Activated CD8-positive, alpha-beta memory T cell treated with anti-CD3 and anti-CD28 coated beads for 1 hour (primary cell): ENCODE measurements at places on chromosomes 2 and 18.

DNA sequence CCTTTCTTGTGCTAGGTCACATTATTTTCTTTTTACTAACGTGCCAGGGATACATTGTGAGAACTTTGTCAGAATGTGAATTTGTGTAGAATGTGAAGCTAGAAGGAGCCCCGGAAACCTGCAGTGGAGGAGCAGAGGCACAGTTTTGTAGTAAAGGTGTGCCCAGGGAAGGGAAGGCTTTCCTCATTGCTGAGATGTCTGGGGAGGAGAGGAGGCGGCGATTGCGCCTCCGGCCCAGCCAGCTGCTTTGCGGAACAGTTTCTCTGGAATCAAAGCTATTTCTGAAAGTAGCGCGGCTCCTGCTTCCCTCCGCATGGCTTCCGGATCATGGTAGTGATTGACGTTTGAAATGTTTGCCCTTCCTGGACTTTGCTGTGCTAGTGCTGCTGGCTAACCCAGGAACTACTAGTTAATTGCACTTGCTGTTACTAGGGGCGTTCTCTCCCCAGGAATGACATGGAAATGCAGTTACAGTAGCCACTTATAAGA, 83.1 kb upstream of the RBM44 start:
- no peak for DNase-seq

GRCh38 chr2:120786038-120786960, 50.6 kb downstream of the GLI2 start:
- no peak for DNase-seq

GRCh38 chr18:48213791-48214190, 195.4 kb downstream of the ZBTB7C start:
- DNase-seq: no peak

DNA sequence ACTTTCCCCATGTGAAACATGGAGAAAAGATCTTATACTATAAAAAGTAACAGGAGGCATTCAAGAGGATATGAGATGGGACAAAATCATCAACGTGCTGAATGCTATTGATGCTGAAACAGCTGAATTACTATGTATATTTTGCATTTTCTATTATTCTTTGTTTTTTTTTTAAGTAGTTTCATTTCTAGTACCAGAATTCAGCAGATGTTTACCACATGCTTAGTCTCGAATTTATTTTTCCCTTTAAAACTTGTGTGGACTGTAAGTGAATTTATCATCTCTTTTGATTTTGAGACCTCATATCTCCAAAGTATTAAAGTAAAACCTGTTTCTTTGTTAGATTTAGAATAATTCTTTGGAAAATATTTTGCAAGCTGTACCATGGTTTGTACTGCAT, 205.8 kb downstream of the PTPRM start:
- no peak for DNase-seq

- DNase-seq: no peak
Observed at GRCh38 chr18:6744816-6745455, 15.4 kb downstream of the ARHGAP28 start.

DNA sequence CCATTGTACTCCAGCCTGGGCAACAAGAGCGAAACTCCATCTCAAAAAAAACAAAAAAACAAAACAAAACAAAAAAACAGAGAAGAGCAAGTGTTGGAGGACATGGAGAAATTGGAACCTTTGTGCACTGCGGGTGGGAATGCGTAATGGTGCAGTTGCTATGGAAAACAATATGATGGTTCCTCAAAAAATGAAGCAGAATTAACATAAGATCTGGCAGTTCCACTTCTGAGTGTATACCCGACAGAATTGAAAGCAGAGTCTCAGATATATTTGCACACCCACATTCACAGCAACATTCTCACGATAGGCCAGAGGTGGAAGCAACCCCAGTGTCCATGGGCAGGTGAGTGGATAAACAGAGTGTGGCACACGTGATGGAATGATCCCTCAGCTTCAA, 11.0 kb upstream of the RALB start:
- no peak for DNase-seq
